ENCODE measurements at places on chromosomes 2 and 18.

DNA sequence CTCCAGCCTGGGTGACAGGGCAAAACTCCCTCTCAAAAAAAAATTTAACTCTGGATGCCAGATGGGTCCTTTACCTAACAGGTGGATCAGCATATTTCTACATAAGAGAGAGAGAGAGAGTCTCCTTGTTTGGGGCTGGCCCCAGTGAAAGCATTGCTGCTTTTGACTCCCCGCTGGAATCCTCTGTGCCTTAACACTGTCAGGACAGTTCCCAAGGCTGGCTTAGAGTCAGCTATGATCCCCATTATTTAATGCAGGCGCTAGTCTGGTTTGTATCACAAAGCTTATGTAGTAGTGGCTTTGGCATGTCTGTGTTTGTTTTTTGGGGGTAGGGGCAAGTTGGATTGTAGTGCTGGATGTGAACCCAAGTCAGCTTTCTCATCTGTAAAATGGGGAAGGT lies 9.4 kb downstream of the INPP4A start:
- DNase-seq = no peak

- peak; percentile 10 for DNase-seq
Measured at GRCh38 chr2:167509586-167509985, 621.3 kb downstream of the XIRP2 start.

- no peak for DNase-seq
Measured at GRCh38 chr2:126771094-126771493, 115.1 kb downstream of the GYPC start.

GRCh38 chr18:23058746-23059415 lies 76.4 kb upstream of the CABLES1 start:
- DNase-seq = no peak

DNA sequence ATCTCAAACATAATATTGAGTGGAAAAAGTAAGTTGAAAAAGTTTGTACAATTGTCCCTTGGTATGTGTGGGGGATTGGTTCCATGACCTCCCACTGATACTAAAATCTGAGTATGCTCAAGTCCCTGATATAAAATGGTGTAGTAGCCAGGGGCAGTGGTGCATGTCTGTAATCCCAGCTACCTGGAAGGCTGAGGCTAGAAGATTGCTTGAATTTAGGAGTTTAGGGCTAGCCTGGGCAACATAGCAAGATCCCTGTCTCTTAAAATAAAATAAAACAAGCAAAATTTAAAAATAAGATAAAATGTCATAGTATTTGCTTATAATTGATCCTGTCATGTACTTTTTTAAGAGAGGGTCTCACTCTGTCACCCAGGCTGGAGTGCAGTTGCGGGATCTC lies 122.0 kb downstream of the PTRHD1 start:
- DNase-seq = no peak

DNA sequence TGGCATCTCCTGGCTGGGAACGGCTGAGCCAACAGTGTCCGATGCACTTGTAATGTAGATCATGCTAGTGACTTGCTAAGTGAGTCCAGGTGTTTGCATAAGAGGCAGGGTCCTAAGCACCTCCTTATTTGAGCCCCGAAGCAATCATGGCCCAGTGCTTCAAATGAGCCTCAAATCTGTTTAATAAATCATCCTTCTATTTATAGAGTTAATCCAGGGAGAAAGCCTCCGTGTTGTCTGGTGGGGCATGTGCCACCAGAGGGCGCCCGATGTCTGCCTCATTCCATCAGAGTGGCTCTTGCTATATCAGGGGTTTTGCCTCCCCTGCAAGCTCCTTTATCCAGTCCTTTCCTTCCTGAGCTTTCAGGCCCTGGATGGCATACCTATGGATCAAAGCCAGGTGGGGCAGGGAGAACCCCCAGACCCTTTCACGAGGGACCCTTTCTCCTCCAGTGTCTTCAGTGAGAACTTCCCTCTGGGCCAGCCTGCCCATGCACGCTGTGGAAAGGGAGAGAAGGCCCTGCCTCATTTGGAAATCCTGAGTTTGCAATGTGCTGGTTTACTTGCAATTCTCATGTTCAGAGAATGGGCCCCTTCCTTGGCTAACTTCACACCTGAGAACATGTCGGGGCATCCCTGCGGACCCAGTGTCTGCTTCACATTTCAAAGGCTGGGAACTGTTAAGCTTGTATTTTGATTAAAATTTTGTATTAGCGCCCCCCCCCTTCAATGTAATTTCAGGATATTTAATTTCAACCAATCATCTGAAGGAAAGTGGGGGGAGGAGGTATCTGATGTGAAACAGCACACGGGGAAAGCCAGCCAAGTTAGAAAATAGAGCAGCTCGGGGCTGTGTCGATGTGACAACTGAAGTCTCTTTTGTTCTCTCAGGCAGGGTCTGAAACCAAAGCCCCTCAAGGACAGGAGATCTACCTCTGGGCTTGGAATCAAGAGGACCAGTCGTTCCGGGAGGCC lies 39.7 kb downstream of the RDH14 start:
- peak; percentile 74 for DNase-seq

DNA sequence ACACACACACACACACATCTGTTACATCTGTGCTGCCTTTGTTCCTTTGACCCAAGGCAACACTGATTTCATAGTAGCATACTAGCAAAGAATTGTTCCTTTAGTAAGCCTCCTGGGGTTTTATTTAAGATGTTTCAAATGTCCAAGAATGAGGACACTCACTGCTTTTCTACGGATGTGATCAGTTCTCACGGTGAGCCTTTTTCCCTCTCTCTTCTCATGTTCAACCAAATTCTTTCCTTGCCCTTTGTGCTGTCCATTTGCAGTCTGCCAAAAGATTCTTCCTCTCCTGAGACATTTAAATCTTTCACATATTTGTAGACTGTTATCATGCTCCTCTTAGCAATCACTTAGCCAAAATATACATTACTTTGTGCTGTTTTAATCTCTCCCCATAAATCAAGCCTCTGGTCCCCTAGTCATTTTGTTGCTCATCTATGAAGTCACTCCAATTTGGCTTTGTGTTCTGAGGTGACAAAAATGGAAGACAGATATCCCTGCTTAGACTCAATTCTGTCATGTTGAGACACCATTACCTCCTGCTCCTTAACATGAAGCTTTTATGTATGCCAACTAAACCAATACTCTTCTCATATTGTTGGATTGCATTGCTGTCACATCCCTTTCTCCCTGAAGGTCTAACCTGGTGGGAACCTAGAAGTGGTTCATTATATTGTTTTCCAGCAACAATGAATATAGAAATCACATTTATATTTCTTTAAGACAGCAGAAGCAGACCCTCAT lies 1605.3 kb upstream of the ACVR2A start:
- no peak for DNase-seq

- peak; percentile 85 for DNase-seq
Measured at GRCh38 chr2:230326453-230327417, at the start of gene SP140L. Gene SP140L (plus strand): TSS chr2:230327193. CDS start chr2:230327270, 77 bp downstream.

DNA sequence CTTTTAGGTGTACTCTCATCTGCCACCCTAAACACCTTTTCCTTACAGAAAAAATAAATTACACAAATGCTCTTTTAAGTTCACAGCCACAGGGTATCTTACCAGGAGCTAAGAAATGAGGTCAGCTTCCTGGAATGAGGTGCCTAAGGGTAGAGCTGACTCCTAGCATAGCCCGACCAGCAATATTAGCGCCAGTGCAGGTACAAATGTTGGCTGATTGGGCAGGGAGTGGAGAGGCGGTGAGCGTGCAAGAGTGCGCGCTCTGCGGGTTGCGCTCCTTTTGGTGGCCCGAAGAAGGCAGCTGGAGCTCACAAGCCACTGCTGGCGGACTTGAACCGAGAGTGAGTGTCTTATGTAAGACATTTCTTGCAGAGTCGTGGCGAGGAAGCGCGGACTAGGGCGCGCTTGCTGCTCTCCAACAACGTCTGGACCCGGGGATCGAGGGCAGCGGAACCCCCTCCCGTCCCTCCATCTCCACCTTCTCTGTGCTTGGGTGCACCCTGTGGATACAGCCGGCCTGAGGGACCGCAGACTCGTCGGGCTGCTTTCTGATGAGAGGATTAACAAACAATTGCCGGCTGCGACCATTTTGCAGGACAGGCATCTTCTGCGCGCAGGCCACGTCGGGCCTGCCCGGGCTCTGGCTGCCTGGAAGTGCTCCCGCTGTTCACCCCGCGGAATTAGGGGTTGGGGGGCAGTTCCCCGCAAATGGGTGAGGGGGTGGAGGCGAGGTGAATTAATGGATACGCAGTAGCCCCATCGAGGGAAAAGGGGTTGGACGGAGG lies 17.3 kb downstream of the BOLA3 start:
- DNase-seq = peak; percentile 70

DNA sequence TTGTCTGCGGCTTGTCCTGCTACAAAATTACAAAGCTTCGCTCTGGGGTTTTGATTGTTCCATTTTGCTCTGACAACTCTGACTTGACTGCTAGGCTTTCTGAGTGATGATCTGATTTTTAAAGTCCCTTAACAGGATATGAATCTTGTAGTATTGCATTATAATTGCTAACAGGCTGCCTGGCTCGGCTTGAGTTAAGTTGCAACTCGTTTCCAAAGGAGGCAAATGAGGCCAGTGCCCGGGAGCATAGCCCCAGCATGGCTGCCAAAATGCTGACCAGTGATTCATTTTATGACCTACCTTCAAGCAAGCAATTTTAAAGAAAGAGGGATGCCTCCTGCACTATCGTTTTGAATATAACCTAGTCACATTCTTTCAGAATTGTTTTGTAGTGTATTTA lies 135.4 kb downstream of the COL6A3 start:
- DNase-seq = no peak

GRCh38 chr2:154886316-154886715 lies 187.8 kb downstream of the KCNJ3 start:
- no peak for DNase-seq

- no peak for DNase-seq
Measured at GRCh38 chr2:142849820-142850219, 27.6 kb upstream of the KYNU start.

Data from RWPE1 (cell line).